ENCODE measurements at places on chromosomes 5 and 9. TPM values are rescaled to one million over a fixed set of nuclear protein-coding genes. Genes with fewer than 3 reads are reported as not detected.
A peak's percentile ranks its signal among the peaks of the same experiment; 100 is the strongest.

DNA sequence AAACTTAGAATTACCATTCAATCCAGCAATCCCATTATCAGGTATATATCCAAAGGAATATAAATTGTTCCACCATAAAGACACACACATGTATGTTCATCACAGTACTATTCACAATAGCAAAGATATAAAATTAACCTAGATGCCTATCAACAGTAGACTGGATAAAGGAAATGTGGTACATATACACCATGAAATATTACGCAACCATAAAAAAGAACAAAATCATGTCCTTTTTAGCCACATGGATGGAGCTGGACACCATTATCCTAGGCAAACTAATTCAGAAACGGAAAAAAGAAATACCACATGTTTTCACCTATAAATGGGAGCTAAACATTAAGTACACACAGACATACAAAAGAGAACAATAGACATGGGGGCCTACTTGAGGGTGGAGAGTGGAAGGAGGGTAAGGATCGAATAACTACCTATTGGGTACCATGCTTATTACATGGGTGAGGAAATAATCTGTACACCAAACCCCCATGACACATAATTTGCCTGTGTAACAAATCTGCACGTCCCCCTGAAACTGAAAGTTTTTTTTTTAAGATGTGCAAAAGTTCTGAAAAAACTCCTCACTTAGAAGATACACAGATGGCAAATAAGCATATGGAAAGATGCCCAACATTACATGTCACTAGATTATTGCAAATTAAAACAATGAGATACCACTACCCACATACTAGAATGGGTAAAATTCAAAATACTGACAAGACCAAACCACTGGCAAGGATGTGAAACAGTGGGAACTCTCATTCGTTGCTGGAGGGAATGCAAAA, 313.0 kb upstream of the CD180 start:
- no peaks in the 10 kb centered on the region for H3K27me3 ChIP-seq
- no peak for DNase-seq
- H3K27ac ChIP-seq, result no peak overlapping the region
- no peaks in the 10 kb centered on the region for H3K4me1 ChIP-seq

DNA sequence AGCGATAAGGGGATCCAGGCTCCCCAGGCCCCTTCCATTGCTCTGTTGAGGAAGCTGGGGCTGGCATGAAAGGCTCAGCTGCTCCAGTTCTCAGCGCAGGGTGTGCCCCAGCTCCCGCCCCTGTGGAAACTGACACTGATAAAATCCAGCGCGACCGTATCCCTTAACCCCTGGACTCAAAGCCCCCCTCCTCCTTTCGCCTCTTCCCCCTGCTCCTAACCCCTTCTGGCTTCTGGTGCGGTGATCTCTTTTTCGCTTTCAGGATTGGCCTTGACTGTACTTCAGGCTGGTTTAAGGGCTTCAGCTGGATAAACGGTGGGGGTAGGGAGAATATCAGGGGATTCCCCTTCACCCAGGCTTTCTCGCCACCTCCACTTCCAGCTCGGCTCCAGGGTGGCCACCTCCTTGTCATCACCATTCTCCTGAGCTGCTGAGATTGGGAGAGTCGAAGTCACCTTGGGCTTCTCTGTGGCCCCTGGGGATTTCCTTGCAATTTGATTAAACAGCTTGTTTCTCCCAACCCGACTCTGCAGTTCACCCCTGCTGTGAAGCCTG, 843 bp downstream of the BSPRY start:
- peaks cover 12% of the 10 kb centered on the region for H3K27me3 ChIP-seq
- H3K4me1 ChIP-seq, result peaks cover 9% of the 10 kb centered on the region
- no peak overlapping the region for H3K27ac ChIP-seq
- peak overlapping the region; percentile 76 for H3K4me3 ChIP-seq
- H3K36me3 ChIP-seq, result no peaks in the 10 kb centered on the region

GRCh38 chr5:24235946-24236345, 408.8 kb downstream of the CDH10 start:
- no peaks in the 10 kb centered on the region for H3K27me3 ChIP-seq
- peaks cover 3% of the 10 kb centered on the region for H3K4me1 ChIP-seq
- no peak overlapping the region for H3K27ac ChIP-seq
- H3K36me3 ChIP-seq, result no peaks in the 10 kb centered on the region

GRCh38 chr9:94870793-94871558, 144.5 kb downstream of the AOPEP start:
- peaks cover 16% of the 10 kb centered on the region for H3K4me1 ChIP-seq
- H3K36me3 ChIP-seq, result no peaks in the 10 kb centered on the region
- H3K27me3 ChIP-seq, result no peaks in the 10 kb centered on the region
- no peak overlapping the region for H3K4me3 ChIP-seq

DNA sequence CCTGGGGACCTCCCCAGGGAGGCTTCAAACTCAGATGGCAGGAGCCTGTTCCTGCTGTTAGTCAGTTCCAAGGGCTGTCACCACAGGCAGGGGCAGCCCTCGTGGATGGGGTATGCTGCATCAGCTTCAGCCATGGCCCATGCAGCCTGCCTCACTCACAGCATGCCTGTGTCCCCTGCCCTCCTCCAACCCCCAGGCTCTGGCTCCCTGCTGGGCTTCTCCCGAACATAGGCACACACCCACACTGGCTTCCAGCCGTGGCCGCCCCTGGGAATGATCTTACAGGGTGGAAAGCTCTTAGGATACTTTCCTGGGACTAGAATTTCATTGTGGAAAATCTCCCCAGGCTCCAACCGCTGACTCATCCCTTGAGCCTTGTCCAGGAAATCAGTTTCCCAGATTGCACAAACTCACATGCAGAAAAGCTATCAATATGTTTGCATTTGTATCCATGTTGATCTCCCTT, 163.8 kb downstream of the SEC61B start:
- H3K36me3 ChIP-seq, result no peaks in the 10 kb centered on the region
- H3K27ac ChIP-seq, result no peak overlapping the region
- no peak overlapping the region for H3K4me3 ChIP-seq

DNA sequence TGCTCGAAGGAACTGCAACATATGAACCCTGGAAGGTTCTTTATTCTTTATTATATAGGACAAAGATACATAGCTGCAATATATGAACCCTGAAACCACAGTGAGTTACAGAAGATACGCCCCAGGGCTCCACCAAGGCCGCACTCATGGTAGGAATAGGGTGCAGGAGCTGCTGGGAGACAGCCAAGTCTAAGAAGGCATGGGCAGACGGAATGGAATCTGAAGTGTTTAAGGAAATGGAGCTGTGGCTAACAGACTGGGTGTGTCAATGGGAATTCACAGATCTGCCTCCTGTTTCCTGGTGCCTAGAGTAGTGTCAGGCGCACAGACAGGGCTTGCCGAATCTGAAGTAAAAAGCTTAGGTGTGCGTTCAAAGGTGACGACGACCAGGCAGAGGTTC, 286.4 kb downstream of the DENND1A start:
- no peak overlapping the region for H3K4me3 ChIP-seq
- no peak overlapping the region for H3K27ac ChIP-seq
- peaks cover 3% of the 10 kb centered on the region for H3K27me3 ChIP-seq
- DNase-seq, result no peak
- H3K36me3 ChIP-seq, result no peaks in the 10 kb centered on the region
- H3K4me1 ChIP-seq, result peaks cover 5% of the 10 kb centered on the region

DNA sequence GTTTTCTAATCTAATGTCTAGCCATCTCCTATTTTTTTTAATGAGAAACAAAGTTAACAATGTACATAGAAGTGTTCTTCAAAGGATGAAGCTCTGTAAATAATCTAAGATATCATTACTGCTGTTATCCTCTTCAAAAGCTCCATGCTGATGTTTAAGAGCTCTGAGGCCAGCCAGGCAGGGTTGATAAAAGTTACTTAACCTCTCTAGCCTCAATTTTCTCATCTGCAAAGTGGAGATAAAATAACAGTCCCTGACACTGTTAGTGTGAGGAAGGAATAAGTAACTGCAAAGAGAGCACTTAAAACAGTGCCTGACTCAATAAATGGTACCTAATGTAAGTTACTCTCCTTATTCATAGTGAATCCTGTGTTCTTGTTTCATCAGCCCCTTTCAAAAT, 60.1 kb downstream of the LHFPL2 start:
- H3K36me3 ChIP-seq, result peaks cover 36% of the 10 kb centered on the region
- peaks cover 15% of the 10 kb centered on the region for H3K4me1 ChIP-seq
- DNase-seq, result no peak

Gene PLPP1
- 11.3 TPM for total RNA-seq

Gene RNF208
- total RNA-seq, result 1.1 TPM

Data from endothelial cell (in vitro differentiated cells).